ENCODE measurements at places on chromosomes 13 and 19. TPM values are rescaled to one million over a fixed set of nuclear protein-coding genes. Genes with fewer than 3 reads are reported as not detected.

The HCN2 gene
- 0.31 TPM for total RNA-seq

The KIRREL2 gene
- 2.4 TPM for total RNA-seq

The GZMM gene
- total RNA-seq: 49.0 TPM

The CLEC4M gene
- total RNA-seq: not detected

The ZNF681 gene
- total RNA-seq: 5.8 TPM

The SAE1 gene
- total RNA-seq: 149 TPM

The OR7D2 gene
- not detected for total RNA-seq

The BRME1 gene
- 6.9 TPM for total RNA-seq

The SLC46A3 gene
- 3.2 TPM for total RNA-seq

The IFNL1 gene
- not detected for total RNA-seq

The TMC4 gene
- not detected for total RNA-seq

DNA sequence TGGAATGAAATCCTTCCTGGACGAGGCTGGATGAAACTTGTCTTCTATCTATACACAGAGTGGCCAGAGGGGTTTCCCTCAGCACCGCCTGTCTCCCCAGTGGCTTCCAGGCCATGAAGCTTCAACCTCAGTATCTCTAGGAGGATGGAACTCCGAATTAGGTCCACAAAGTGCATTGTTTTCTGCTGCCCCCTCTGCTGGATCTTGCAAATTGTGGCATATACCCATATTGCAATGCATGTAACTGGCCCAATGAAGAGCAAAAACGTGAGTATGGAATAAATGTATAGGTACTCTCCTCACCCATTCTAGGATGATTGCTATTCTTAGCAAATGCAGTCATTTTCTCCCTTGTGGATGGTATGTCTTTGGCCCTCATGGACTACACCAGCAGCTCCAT lies 14.7 kb upstream of the LILRB4 start:
- DNase-seq: no peak

GRCh38 chr13:27177852-27178251 lies 6.2 kb upstream of the USP12 start:
- no peak for DNase-seq

GRCh38 chr13:97194479-97194878 lies 27.7 kb upstream of the MBNL2 start:
- DNase-seq: no peak

- DNase-seq: no peak
These were observed 2.0 kb upstream of the MEDAG start for GRCh38 chr13:30904043-30904442.

GRCh38 chr13:25186187-25186586 lies 14.1 kb upstream of the AMER2 start:
- DNase-seq: no peak

DNA sequence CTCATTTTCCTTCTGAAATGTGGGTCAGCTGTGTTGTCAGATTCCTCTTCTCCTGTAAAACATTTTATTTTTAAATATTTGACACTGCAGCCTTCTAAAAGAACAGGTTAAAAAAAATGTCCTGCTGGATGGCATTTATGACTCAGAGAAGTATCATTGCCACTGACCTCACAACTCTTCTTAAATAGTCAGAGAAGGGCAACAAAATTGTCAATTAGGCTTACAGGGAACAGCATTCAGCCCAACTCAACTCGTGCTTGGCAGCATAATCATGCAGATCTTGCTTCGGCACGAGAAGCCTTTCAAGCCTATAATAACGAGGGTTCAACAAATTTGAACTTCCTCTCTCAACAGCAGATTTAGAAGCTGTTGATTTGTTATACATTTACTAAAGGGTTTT lies 296.7 kb upstream of the DACH1 start:
- DNase-seq: no peak

DNA sequence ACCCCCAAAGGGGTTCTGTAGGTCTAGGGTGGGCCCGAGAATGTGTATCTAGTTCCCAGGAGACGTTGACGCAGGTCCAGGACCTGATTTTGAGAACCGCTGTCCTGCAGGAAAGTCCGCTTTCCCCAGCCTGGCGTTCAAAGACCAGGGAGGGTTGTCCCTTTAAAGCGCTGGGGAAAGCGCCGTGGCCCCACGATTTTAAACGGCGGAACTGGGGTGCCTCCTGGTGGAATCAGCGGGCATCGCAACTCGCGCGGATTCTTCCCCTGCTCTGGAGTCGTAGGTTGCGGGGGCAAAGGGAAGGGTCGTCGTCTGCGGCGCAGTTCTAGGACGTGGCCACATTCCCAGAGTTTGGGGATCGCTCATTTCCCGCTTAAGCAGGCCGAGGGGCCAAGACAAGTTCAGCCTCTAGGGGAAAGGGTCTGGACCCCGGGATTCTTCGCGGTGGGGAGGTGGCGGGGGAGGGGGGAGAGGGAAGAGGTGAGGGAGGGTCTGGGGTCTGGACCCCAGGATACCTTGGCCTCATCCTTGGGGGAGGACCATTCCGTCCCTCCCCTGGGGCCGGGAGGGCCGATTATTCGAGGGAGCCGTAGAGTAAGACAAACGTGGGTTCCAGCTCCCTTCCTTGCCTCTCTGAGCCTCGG lies 7.7 kb downstream of the PNMA8B start:
- DNase-seq: peak; percentile 68

- DNase-seq: no peak
These were observed 23.2 kb downstream of the RFX2 start for GRCh38 chr19:6087074-6087571.

GRCh38 chr19:5907241-5907640 lies 2.6 kb downstream of the VMAC start:
- no peak for DNase-seq

DNA sequence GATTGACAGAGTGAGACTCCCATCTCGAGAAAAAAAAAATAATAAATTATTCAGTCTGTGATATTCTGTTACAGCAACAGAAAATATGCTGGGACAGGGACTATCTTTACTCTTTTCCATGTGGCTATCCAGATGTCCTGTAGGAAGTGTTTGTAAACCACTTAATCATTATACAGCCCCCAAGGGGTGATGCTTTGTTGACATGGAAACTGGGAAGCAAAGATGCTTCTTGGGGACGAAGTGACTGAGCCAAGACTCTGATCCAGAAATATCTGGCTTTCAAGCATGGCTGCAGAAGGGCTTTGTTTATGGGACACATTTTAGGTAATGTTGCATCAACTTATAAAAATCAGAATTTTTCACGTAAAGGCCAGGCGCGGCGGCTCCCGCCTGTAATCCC lies 5.4 kb downstream of the ZNF8 start:
- DNase-seq: no peak

- no peak for DNase-seq
These were observed 53.5 kb upstream of the TNFRSF19 start for GRCh38 chr13:23516702-23517101.

DNA sequence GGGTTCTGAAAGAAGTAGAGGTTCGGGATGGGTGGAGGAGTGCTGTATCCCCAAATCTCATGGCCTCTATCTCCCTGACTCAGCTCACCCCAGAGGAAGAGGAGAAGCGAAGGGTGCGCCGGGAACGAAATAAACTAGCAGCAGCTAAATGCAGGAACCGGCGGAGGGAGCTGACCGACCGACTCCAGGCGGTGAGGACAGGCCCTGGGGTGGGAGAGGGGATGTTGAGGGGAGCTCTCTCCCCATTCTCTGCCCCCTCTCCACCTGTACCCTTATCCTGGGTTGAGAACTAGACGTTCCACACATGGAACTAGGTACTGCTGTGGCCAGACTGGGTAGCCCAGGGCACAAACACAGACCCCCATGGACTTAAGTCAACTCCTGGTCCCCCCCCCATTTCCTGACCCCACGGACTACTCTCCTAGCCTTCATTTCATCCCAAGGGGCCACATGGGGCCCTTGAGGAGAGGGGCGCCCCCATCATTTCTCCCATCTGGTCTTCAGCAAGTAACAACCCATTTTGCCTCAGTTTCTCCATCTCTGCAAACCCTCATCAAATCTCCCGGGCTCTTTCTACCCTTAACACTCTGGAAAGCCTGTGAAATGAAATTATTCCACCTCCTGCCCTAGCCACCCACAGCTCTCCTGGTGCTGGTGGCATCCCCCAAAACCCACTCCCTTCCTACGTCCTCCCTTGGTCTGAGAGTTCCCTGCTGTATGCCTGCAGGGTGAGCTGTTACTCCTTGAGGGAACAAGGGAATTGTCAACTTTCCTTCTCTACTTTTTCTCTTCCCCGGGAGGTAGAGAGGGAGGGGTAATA lies 3.5 kb downstream of the FOSB start:
- DNase-seq: no peak

GRCh38 chr13:69580255-69580654 lies 527.4 kb upstream of the ATXN8OS start:
- DNase-seq: no peak

DNA sequence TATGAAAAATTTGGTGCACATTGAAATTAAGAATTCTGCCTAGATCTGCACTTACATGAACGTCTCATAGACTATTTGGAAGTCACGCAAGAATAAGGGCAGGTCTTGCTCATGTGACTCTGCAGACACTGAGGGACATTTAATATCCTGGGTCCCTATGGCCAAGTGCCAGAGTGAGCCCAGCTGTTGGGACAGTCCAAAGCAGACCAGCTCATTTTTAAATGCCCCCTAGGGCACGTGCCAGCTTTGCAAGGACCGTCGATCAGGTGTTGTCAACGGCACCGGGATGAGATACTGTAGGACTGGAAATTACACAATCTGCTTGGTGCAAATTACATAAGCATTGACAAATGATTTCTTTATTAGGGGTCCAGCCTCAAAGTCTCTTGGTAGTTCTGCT lies 293.6 kb downstream of the TEX29 start:
- DNase-seq: no peak

- DNase-seq: no peak
These were observed 32.1 kb downstream of the RDH8 start for GRCh38 chr19:10045371-10045770.

- DNase-seq: no peak
These were observed 221.5 kb downstream of the RGCC start for GRCh38 chr13:41678848-41679247.

- DNase-seq: no peak
These were observed 19.1 kb downstream of the KLF12 start for GRCh38 chr13:74115133-74115532.

DNA sequence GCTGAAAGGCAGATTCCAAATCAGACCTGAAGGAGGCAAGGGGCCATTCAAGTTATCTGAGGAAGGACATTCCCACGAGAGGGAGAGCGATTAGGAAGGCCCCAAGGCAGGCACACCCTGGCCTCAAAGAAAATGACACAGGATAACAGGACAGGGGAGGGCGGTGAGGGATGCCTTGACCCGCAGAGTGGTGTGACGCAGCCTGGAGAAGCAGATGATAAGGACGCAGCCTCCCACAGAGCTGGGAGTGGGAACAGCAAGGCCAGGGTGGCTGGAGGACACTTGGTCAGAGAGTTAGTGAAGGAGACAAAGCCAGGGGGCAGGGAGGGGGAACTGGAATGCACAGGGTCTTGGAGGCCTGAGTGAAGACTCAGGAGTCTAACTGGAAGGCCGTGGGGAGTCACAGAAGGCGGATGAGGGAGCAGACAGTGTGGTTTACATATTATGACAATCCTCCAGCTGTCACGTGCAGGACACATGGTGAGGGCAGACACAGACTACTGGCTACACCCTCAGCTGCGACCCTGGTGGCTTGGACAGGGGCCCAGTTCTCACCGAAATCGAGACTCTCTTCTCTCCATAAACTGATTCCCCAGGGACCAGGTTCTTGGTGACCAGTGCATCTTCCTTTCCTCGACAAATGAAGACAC lies 5.8 kb upstream of the DYRK1B start:
- DNase-seq: no peak

GRCh38 chr13:60095300-60095699 lies 68.4 kb downstream of the DIAPH3 start:
- DNase-seq: no peak

DNA sequence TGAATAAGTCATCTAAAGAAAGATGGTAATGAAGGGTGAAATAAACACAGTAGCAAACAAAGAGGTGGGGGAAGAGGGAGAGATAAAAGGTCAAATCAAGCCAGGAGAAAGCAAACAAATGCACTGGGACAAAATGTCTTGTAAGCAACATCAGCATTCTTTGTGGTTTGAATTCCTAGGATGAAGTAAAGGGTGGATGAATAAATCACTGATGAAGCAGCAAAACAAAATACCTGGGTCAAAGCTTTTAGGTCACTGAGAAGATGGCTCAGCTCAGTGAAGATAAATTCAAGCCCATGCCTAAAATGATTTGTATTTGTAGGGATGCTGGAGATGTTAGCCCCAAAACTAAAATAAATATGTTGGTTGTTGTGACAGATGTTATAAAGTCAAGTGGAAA lies 86.5 kb upstream of the FBXL3 start:
- no peak for DNase-seq

DNA sequence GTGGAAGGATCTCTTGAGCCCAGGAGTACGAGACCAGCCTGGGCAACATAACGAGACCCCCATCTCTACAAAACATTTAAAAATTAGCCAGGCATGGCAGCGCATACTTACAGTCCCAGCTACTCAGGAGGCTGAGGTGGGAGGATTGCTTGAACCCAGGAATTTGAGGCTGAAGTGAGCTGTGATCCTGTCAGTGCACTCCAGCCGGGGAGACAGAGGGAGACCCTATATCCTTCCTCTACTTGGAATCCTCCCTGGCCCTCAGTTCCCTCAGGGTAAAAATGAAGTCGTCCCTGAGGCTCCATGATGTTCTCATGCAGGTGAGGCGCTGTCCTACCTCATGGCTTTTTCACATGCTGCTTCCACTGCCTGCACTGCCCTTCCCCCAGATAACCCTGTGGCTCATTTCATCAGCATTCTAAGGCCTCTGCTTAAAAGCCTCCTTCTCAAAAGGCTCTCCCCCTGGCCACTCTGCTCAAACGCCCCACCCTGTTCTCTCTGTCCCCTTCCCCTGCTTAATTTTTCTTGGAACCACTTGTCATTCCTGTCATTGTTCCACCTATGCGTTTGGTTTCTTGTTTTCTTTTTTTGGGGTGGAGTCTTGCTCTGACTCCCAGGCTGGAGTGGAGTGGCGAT lies 19.2 kb downstream of the DNM2 start:
- no peak for DNase-seq

- DNase-seq: no peak
These were observed 2.3 kb downstream of the GRK1 start for GRCh38 chr13:113669231-113669754.

GRCh38 chr13:66937423-66937822 lies 292.7 kb downstream of the PCDH9 start:
- DNase-seq: no peak

DNA sequence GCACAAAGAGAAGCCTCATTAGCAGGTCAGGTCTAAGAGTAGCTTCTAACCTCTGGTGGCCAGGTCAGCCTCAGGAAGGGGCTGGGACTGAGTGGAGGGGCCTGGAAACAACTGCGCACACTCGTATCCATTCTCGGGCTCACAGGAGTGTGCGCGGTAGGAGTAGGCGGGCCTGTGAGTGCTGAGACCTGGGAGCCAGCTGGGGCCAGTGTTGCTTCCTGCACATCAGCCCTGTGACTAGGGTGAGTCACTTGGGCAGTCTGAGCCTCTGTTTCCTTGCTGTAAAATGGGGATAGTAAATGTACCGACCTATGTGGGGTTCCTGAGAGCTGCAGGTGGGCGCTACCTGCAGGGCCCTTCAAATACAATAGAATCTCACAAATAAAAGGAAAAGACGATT lies 26.9 kb downstream of the SIN3B start:
- no peak for DNase-seq
